ENCODE measurements at places on chromosomes 7 and 10. TPM values are rescaled to one million over a fixed set of nuclear protein-coding genes. Genes with fewer than 3 reads are reported as not detected.

GRCh38 chr10:60948851-60949250 lies 4.9 kb upstream of the RHOBTB1 start:
- H3K4me3 ChIP-seq = no peak overlapping the region
- no peak overlapping the region for H3K27ac ChIP-seq
- H3K36me3 ChIP-seq = no peaks in the 10 kb centered on the region
- DNase-seq = no peak
- no peaks in the 10 kb centered on the region for H3K27me3 ChIP-seq
- peaks cover 24% of the 10 kb centered on the region for H3K4me1 ChIP-seq

- H3K27ac ChIP-seq = no peak overlapping the region
- no peak for DNase-seq
- H3K4me3 ChIP-seq = no peak overlapping the region
- no peaks in the 10 kb centered on the region for H3K27me3 ChIP-seq
Observed at GRCh38 chr7:96663457-96663856, 46.2 kb downstream of the SEM1 start.

DNA sequence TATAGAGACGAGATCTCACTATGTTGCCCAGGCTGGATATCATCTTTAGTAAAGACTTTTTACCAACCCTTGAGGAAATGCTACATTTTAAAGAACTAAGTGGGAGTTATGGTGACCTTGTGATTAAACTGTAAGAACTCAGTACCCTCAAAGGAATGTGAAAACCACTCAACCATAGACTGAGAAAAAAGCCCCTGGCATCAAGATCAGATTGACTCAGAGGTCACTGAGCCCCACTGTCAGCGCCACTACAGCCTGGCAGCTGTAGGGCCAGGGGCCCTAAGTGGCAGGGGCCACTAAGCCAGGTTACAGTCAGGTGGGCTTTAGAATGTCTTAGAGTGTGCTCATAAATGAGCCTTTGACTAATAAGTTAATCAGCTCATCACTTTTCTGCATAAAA lies 55.9 kb downstream of the APBB1IP start:
- H3K4me1 ChIP-seq = no peaks in the 10 kb centered on the region
- H3K27ac ChIP-seq = no peak overlapping the region
- DNase-seq = no peak
- H3K4me3 ChIP-seq = no peak overlapping the region
- no peaks in the 10 kb centered on the region for H3K36me3 ChIP-seq

Gene PARD3
- total RNA-seq = 29.6 TPM
